ENCODE measurements at places on chromosomes 1 and 21. TPM values are rescaled to one million over a fixed set of nuclear protein-coding genes. Genes with fewer than 3 reads are reported as not detected.

Gene DOP1B
- 6.1 TPM for polyA plus RNA-seq

- DNase-seq, result no peak
These were observed at the start of gene PRDM2 for GRCh38 chr1:13699936-13700520. Gene PRDM2, plus strand, starts transcription at chr1:13700188. Its CDS starts 15,418 bp downstream, at chr1:13715606.

DNA sequence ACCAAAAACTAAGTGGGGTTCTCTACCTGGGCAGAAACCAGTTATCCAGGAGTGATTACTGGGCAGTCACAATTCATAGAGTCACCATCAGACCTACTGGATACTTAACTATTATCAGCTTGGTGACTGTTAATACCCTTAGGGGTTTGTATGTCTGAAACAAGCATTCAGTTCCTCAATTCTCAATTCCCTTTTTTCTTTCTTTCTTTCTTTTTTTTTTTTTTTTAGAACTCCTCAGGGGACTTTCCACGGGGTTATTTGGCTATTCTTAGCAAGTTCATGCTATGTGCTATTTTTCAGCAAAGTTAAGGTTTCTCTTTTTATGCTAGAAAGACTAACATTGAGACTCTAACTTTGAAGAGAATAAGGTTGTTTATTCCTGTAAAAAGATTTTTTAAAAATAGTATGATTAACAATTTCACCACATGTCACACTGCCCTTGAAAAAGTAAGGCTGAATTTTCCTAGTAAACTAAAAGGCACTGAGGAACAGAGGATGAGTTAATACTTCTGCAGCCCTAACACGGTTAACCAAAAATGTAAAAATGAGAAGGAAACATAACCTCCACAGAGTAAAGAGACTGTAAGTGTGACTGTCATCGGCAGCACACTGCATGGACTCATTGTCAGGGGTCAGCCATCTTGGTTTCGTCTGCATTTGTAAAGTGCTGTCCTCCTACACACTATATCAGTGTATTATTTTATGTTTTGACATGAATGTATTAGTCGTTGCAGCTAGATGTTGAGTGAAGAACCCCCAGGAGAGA, 310.2 kb downstream of the NTNG1 start:
- no peak for DNase-seq

DNA sequence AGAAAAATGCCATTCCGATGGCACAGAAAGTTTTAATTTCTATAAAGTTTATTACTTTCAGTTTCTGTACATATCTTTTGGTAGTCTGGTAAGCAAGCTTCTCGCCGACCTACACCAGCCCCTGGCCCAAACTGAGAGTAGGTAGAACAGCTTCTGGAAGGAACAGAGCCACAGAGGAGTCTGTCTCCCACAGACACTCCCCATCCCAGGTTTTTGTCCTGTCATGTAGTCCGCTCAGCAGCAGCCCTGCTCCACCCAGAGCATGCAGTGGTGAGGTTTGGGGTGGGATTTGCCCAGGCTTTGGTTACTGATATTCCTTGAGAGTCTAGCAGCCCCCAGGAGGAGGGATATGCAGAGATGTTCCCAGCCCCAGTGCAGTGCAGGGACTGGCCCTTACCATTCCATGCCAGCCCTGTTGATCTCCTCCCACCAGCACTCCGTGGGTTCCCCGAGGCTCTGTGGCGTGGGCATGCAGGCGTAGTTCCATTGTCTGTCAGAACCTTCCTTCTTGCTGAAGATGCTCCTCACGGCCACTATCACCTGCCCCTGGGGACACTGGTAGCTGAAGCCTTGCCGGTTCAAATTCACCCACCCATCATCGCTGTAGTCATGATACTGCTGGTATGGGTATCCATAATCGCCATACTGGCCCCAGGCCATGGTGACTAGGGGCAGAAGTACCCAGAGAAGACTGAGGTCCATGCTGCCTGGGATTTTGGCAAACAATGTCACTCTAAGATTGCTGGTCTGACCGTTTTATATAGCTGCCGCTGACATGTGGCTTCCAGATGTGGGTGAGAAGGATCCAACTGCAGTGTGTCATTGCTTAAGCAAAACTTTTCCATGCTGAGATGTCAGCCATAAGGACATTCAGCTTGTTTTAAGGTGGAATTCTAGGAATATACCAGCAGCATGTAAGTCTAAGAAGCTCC, at the start of gene DPT:
Gene DPT, minus strand, starts transcription at position 734 of the 932 bp plus-strand sequence. Its CDS starts 32 bp downstream, at position 702.
- no peak for DNase-seq

GRCh38 chr1:246199086-246199645, 307.9 kb downstream of the SMYD3 start:
- no peak for DNase-seq
